GDM1 (cell line): ENCODE measurements at places on chromosomes 2 and 18.

DNA sequence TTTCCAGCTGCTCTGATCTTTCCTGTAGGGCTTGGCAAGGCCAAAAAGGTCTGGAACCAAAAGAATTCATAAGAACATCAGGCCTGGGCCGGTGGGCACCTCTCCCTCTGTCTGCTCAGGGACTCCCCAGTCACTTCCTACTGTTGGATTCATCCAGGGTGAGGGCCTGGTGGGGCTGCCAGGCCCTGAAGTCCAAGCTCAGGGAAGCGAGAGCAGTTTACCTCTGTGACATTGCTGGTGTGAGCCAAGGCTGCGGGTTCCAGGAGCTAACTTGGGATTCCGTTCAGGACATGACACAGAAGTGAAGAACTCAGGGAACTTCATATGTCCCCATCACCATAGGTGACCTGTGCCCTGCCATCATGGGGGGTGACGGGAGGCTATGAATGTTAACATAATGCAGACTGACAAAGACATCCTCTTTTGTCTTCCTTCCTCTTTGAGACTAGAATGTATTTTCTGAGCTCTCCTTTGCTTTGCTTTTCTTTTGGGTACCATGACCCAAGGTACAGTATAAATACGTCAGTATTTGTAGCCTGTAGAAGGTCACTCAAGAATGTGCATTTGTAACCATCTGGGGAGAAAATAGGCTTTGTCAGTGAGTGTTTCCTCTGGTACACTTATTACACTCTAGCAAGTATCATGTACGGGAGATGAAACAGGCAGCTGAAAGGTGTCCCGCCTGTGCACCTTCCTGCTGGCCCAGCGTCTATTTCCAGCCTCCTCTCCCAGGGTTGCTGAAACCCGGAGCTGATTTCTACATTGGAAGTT is 130.5 kb upstream of the SLC1A4 start:
- DNase-seq: peak; percentile 9

DNA sequence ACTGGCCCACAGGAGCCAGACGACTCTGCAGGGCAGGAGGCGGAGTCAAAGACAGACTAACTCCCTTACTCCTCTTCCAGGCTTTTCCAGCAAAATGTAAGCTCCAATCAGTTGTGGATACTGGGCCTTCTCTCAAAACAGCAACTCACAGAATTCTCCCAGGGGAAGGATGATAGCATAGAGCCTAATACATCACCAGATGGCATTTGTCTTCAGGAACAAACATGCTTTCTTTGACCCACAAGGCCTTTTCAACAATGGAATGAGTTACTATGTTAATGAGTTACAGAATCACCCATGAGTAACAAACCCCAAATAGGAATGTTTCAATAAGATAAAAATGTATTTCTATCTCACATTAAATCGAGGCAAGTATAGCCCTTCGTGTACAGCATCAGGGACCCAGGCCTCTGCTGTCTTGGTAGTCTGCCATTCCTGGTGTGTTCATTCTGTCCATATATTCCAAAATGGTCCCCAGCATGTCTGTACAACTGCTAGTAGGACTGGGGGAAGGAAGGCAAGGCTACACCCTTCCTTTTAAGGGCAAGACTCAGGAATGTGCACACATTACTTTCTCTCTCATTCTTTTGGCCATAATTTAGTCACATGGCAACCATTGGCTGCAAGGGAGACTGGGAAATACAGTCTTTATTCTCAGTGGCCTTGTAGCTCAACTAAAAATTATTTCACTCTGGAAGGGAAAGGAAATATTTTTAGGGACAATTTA is 76.4 kb downstream of the BOD1L2 start:
- DNase-seq: no peak

GRCh38 chr2:142724713-142725349 is 152.6 kb upstream of the KYNU start:
- DNase-seq: no peak

DNA sequence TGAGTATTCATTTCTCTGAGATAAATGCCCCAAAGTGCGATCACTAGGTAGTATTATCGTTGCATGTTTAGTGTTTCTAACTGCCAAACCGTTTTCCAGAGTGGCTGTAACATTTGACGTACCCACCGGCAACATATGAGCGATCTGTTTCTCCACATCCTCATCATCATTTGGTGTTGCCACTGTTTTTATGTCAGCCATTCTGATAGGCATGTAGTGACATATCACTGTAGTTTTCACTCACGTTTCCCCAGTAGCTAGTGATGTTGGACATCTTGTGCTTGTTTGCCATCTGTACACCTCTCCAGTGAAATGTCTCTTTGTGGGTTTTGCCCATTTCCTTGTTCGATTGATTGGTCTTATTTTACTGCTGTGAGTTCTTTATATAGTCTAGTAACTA is 63.8 kb downstream of the ACAA2 start:
- DNase-seq: no peak

GRCh38 chr2:42877936-42878335 is 85.6 kb upstream of the HAAO start:
- no peak for DNase-seq

- no peak for DNase-seq
Measured at GRCh38 chr2:52365946-52366345, 1334.0 kb upstream of the NRXN1 start.

- no peak for DNase-seq
Measured at GRCh38 chr2:56202381-56203121, 18.8 kb downstream of the CCDC85A start.

GRCh38 chr2:161238560-161239325 is 69.5 kb upstream of the PSMD14 start:
- no peak for DNase-seq

GRCh38 chr18:55114876-55115275 is 155.6 kb upstream of the CCDC68 start:
- no peak for DNase-seq

DNA sequence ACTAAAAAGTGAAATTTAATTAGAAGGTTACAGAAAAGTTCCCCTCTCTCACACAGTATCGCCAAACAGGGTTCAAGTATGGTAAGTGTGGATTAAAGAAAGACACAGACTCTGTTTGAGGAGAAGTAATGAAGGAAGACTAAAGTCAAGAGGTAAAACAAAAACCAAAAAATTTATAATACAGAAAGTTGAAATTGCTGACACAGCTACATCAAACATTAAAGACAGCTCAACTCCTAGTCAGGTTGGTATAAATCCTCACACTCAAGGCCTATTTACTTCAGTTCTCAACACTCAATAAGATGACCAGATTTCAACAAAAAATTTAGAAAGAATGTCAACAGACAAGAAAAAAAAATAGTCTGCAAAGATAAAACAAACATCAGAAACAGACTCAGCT is 300.5 kb upstream of the LINC00305 start:
- DNase-seq: no peak

DNA sequence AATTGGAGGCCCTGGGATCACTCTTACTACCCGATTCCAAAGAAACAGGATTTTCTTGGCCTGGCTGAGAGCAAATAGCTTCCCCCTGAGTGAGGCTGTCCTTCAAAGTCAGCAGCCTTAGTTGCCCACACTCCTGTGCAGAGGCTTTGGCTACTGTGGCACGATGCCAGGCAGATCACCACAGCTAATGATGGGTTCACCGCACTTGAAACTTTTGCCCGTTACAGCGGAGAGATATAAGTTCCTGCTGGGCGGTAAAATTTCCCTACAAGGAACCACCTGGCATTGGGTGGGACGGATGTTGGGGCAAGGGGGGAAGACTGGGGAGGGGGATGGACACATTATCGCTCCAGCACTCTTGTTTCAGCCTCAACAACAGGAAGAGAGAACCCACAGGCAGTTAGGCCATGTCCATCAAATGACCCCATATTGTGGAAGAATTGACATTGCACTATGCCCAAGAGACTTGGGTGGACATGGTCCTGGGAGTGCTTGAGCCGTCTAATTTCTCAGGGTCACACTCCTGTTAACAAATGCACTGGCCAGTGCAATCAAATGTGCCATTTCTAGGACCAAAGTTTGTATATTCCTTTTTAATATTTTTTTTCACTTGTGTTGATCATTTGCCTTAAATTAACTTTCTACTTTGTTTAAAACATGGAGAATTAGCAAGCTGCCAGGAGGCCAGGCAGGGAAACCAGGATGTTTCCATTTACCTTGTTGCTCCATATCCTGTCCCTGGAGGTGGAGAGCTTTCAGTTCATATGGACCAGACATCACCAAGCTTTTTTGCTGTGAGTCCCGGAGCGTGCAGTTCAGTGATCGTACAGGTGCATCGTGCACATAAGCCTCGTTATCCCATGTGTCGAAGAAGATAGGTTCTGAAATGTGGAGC is 4.4 kb downstream of the IL1B start:
- peak; percentile 97 for DNase-seq
